Right lung (tissue), 10 donors: ENCODE measurements at places on chromosomes 6 and 20. TPM values are rescaled to one million over a fixed set of nuclear protein-coding genes. Genes with fewer than 3 reads are reported as not detected.

MBOAT1 gene
- 18.3 TPM for polyA plus RNA-seq

THBS2 gene
- polyA plus RNA-seq: 7.9 TPM

WASF1 gene
- polyA plus RNA-seq: 15.7 TPM

TBXT gene
- not detected for polyA plus RNA-seq

SLC17A2 gene
- polyA plus RNA-seq: not detected

SIRPG gene
- polyA plus RNA-seq: not detected

CAGE1 gene
- polyA plus RNA-seq: 0.09 TPM

DEFB119 gene
- not detected for polyA plus RNA-seq

GCNT2 gene
- 10.2 TPM for polyA plus RNA-seq

TTK gene
- polyA plus RNA-seq: 21.2 TPM

MRPL18 gene
- 58.6 TPM for polyA plus RNA-seq

HLA-DQA2 gene
- polyA plus RNA-seq: 2.0 TPM

KHDC1L gene
- polyA plus RNA-seq: 0.69 TPM

PKHD1 gene
- polyA plus RNA-seq: 3.2 TPM

RALGAPB gene
- 33.1 TPM for polyA plus RNA-seq

SHLD1 gene
- 8.8 TPM for polyA plus RNA-seq

BCAS1 gene
- 0.54 TPM for polyA plus RNA-seq

DNA sequence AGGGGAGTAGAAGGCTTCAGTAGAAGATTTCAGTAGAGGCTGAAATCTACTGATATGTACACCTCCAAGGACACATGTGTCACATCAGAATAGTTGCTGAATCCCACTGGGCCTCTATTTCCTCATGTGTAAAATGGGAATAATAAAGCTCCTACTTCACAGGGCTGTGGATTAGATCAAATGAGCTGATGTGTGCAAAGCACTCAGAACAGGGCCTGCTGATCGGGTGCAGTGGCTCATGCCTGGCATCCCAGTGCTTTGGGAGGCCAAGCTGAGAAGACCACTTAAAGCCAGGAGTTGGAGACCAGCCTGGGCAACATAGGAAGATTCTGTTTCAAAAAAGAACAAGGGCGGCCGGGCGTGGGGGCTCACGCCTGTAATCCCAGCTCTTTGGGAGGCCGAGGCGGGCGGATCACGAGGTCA is 8.1 kb upstream of the AP5S1 start:
- no peak for DNase-seq

- DNase-seq: no peak
Measured at GRCh38 chr6:145502416-145502815, 232.9 kb downstream of the EPM2A start.

- DNase-seq: no peak
Measured at GRCh38 chr6:25463441-25463840, 184.3 kb downstream of the CARMIL1 start.

DNA sequence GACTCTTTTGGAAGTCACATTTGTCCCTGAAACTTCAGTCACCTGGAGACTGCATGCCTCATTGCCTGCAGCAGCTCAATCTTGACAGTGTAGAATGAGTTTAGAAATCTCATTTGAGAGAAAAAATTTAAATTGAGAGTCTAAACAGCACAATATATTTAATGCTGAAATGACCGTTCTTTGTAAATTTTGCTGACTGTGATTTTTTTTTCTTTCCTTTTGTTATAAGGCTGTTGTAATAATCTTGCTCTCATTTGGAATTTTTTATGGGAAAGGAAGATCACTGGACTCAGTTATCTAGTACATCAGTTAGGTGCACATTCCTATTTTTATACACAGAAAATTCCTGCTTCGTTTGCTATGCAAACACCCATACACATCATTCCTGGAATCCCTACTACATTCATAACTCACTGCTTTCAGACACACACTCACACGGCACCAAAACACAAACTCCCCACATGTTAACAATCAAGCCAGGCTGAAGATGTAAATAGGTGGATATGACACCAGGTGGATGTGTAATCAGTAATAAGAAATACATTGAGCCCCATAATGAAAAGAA is 43.8 kb downstream of the PTCHD4 start:
- DNase-seq: no peak

DNA sequence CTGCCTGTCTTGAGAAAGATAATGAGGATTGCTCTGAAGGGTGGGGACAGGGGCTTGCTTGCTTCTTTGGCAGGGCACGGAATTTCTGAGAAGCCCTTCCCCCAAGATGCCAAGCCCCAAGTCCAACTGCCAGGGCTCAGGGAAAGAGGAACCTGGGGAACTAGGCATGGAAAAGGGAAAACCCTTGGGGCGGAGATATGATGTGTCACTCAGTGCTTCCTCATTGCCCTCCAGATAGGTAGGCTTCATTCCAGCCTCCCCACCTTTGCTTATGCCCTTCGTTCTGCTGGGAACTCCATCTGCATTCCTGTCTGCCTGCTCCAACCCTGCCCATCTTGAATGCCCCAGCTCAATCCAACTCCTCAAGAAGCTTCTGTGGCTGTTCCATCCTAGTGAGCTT is 61.2 kb downstream of the VEGFA start:
- DNase-seq: no peak

DNA sequence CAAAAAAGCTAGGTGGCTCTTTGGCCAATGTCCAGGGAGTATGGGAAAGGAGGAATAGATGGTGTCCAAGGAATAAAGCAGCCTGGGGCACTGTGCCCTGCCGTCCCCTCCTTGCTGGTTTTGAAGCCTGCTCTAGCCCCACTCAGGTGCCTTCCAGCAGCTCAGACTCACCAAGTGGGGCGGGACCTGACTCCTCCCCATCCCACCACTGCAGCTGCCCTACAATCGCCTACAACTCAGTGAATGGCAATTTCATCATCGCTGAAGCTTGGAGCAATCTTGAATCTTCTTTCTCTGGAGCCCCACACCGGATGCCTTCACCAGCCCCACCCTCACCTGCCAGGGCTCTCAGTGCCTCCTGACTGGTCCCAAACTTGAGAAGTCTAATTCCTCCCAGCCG is 56.4 kb upstream of the NXT1 start:
- no peak for DNase-seq

- no peak for DNase-seq
Measured at GRCh38 chr20:16433293-16433580, 140.0 kb downstream of the KIF16B start.

DNA sequence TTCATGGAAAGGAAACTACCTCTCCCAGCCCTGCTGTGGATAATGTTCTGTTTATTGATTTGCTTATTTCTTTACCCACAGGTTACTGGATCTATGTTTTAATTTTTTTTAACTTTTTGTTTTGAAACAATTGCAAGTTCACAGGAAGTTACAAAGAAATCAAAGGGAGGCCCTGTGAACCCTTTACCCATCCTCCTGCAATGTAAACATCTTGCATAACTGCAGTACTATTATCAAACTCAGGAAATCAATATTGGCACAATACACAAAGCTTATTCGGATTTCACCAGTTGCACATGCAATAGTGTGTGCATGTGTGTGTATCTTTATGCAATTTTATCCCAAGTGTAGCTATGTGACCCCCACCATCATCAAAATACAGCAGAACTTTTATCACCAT is 398.0 kb downstream of the BTBD3 start:
- DNase-seq: no peak

- DNase-seq: no peak
Measured at GRCh38 chr6:106502559-106502958, 126.7 kb downstream of the RTN4IP1 start.

DNA sequence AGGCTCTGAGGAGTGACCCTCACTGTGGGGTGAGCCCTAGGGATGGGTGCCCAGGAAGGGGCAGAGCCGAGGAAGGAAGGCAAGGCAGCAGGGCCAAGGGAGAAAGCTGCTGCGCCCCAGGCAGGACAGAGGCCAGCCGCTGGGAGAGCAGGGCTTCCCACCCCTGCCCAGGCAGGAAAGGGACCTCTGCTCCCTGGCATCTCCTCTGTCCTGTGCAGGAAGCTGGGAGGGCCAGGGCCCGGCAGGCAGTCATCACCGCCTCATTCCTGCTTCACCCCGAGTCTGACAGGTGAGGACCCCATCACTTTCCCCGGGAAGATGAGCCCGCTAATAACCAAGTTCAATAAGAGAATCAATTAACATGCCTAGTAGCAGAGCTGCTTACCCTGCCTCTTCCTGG is 81.3 kb downstream of the EDN3 start:
- no peak for DNase-seq

- no peak for DNase-seq
Measured at GRCh38 chr6:28171271-28171670, 29.6 kb downstream of the ZKSCAN8 start.

DNA sequence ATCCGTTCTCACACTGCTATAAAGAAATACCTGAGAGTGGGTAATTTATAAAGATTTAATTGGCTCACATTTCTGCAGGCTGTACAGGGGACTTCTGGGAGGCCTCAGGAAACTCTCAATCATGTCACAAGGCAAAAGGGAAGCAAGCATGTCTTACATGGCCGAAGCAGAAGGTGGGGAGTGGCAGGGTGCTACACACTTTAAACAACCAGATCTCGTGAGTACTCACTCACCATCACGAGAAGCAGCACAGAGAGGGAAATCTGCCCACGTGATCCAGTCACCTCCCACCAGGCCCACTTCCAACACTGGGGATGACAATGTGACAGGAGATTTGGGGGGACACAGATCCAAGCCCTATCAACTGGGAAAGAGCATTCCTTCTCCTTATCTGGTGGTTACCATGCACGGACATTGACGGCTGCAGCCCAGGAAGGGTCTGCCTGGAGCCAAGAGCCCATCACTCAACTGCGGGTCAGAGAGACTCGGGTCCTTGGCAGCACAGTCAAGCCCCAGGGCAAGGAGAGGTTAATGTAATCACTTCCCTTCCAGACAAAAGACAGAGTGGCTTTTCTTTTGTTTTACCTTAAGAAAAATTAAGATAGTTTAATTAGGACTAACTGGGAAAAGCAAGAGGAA is 112.3 kb upstream of the CST7 start:
- DNase-seq: no peak

GRCh38 chr6:97947841-97948240 is 664.8 kb upstream of the MMS22L start:
- peak; percentile 3 for DNase-seq

DNA sequence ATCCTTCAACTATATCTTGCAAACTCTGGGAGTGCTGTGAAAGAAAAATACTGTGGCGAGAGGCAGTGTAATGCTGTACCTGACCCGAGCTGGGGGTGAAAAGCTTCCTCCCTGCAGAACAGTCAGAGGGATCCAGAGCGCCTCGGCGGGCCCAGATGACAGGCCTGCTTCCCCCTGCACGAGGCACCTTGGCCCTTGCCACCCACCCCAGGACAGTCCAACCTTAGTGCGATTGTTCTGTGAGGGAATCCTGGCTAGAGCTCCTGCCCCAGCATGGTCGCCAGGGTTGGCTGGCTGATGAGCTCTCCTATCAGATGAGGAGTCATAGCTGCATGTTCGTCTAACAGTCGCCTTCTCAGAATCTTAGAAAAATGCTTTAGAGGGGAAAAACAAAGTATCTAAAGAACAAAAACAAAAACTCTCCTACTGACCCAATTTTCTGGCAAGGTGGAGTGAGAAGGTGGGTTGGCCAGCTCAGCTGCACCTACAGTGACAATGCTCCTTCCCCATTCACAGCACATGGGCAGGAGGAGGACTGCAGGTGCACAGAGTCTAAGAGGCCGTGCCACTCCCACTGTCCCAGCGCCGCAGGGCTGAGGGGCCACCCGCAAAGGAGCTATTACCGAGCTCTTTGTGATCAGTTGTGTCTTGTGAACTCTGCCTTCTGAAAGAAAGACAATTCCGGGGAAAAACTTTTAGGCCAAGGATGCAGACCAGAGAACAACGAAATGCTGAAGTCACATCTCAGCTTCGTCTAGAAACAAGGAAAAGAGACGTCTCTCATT is 28.6 kb upstream of the GPR6 start:
- no peak for DNase-seq

- no peak for DNase-seq
Measured at GRCh38 chr20:33339515-33340058, 56.6 kb downstream of the BPIFB1 start.

- DNase-seq: no peak
Measured at GRCh38 chr6:8170245-8170644, 67.9 kb upstream of the EEF1E1 start.

DNA sequence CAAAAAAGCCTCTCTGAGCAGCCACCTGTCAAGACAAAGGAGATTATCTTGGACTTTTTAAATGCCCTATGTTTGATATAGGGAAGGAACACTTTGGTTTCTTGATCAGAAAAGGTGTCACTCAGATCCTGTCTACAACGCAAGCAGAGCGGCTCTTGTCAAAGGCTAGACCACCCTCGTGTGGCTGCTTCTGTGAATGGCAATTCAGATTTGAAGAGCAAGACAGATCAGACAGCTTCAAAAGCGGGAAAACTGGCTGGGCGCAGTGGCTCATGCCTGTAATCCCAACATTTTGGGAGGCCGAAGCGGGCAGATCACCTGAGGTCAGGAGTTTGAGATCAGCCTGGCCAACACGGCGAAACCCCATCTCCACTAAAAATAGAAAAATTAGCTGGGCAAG is 10.1 kb upstream of the NXT1 start:
- DNase-seq: no peak

DNA sequence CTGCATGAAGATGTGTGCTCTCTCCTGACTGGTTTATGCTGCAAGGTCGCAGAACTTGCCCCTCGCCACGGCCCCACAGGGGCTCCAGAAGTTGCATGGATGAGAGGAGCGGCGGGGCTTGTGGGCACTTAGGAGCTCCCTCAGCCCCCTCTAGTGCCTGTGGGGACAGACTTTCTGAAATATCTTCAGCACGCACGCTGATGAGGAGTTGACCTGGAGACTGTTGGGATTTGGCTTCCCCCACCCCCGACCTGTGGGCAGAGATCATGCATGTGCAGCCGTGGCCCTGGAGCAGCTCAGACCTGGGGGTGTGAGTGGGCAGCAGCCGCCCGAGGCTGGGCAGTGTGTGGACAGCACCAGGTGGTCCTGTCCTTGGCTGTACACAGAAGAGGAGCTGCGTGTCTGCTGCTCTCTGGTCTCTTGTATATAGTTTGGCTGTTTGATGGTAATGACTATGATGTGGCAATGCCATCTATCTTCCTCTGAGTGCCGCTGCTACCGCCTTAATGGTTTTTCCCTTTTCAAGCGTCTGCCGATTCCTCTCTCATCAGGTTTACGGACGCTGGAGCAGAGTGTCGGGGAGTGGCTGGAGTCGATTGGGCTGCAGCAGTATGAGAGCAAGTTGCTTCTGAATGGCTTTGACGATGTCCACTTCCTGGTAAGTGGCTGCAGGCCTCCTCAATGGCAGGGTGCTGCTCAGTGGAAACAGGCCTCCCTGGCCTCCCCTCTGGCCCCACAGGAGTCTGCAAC is 81.4 kb downstream of the TCP11 start:
- DNase-seq: no peak

GRCh38 chr20:37238426-37238825 is 23.2 kb downstream of the GHRH start:
- no peak for DNase-seq

DNA sequence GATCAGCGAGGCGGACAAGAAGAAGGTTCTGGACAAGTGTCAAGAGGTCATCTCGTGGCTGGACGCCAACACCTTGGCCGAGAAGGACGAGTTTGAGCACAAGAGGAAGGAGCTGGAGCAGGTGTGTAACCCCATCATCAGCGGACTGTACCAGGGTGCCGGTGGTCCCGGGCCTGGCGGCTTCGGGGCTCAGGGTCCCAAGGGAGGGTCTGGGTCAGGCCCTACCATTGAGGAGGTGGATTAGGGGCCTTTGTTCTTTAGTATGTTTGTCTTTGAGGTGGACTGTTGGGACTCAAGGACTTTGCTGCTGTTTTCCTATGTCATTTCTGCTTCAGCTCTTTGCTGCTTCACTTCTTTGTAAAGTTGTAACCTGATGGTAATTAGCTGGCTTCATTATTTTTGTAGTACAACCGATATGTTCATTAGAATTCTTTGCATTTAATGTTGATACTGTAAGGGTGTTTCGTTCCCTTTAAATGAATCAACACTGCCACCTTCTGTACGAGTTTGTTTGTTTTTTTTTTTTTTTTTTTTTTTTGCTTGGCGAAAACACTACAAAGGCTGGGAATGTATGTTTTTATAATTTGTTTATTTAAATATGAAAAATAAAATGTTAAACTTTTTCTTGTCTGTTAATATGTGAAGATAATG is 2.2 kb downstream of the HSPA1B start:
- no peak for DNase-seq
